ENCODE measurements at places on chromosomes 4 and X. TPM values are rescaled to one million over a fixed set of nuclear protein-coding genes. Genes with fewer than 3 reads are reported as not detected.

Gene USP17L30
- polyA plus RNA-seq = not detected

Gene DMRTC1B
- polyA plus RNA-seq = not detected

Gene RNF113A
- polyA plus RNA-seq = 23.1 TPM

Gene CCDC110
- polyA plus RNA-seq = 0.13 TPM

Gene CENPI
- polyA plus RNA-seq = 2.5 TPM

Gene APELA
- not detected for polyA plus RNA-seq

Gene KLHL4
- polyA plus RNA-seq = not detected

Gene PRSS12
- 10.2 TPM for polyA plus RNA-seq

Gene CT45A10
- not detected for polyA plus RNA-seq

Gene MXRA5
- 45.2 TPM for polyA plus RNA-seq

Gene CASP3
- 53.2 TPM for polyA plus RNA-seq

Gene XAGE2
- not detected for polyA plus RNA-seq

Gene MCF2
- 0.11 TPM for polyA plus RNA-seq

Gene LRAT
- polyA plus RNA-seq = not detected

Gene RADX
- polyA plus RNA-seq = 0.53 TPM

Gene CEP135
- 5.7 TPM for polyA plus RNA-seq

Gene MAGEB3
- not detected for polyA plus RNA-seq

Measured in GM23248 (cell line).